Stimulated activated CD4-positive, alpha-beta T cell treated with anti-CD3 and anti-CD28 coated beads, Interleukin-1b, Interleukin-23, amount 100 ng/mL, for 48 hours (primary cell): ENCODE measurements at places on chromosomes 7 and 10.

GRCh38 chr7:29480451-29480850 is 83.2 kb upstream of the PRR15 start:
- DNase-seq, result no peak

GRCh38 chr7:131781-132482 is 60.4 kb upstream of the FAM20C start:
- DNase-seq, result no peak

- no peak for DNase-seq
These were observed 26.3 kb downstream of the GAD2 start for GRCh38 chr10:26242706-26243350.

DNA sequence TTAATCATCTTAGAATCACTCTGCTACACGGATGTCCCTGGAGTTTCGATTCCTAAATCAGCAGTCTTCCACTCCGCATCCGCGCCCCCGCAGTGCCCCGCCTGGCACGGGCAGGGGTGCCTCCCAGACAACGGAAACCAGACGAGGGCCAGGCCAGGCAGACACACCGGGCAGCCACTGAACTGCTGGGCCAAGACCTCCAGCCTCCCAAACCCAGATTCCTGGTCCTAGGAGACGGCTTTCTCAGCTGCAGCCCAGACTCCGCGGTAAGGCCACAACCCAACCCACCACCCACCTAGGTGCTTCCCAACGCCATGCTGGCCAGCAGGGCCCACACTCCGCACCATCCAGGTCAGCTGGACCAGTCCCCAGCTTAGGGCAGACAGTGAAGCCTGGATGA is 33.2 kb downstream of the MAD1L1 start:
- DNase-seq, result no peak

DNA sequence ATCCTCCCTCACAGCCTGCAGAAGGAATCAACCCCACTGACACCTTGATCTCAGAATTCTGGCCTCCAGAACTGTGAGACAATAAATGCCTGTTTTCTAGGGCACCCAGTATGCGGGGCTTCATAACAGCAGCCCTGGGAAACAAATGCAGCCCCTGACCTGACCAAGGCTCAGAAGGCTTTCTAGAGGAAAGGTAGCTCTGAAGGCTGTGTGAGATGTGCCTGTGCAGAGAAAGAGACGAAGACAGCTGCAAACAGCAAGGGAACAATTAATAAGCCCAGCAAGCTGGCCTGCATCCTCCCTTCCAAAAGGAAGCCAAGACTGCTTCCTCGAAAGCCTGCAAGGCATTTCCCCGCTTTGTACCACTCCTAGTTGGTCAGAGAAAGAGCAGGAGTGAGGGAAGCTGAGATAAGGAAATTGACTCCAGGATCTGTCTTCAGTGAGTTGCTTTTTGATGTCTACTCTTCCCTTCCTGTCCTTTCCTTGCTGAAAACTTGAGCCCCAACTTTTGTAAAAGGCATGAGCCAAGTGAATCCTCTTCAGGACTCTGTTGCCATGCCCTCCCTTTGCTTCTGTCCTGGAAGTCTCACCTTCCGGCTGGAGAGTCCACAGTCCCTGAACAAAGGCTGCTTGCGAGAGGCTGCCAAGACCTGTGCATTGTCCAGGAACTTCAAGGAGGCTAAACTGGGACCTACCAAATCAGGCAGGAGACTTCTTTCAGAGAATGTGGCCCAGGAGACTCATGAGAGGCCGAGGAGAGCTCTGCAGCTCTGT is 71.2 kb upstream of the ARID5B start:
- DNase-seq, result no peak
